ENCODE measurements at places on chromosomes 1 and 21.

DNA sequence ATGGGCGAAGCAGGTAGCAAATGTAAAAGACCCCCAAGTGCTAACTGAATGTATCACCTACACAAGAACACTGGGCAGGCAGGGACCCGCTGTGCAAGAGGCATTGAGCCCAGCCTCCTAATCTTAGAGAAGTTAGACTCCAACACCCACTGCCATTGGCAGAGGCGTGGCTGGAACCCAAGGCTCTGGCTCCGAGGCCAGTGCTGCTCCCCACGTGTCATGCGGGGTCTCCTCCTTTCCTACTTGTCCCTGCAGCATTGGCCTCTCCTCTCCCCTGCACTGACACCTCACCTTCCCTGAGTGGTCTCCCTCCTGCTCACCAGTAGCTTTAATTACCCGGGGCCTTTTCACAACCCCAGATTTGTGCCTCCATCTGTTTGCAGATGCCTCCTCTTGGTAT is 107.0 kb downstream of the GALNT2 start:
- no peak for DNase-seq

GRCh38 chr1:111967886-111968285 is 21.6 kb downstream of the KCND3 start:
- no peak for DNase-seq

- DNase-seq: no peak
Observed at GRCh38 chr1:232589812-232590743, 39.9 kb downstream of the SIPA1L2 start.

DNA sequence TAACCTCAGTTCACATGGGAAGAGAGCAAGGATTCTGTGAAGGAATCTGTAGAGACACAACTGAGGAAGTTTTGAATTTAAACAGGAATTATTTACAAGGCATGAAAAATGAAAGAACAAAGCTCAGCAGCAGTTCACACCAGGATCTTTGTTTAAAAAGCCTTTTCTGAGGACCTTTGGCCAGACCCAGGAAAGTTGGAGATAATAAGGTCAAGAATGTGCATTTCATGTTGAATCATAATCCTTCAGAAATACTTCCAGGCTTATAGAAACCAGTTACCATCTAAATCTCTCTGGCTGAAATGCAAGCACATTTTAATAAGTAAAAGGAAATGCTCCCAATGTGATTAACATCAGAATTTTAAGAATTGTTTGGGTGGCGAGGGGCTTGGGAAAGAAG is 2.7 kb downstream of the CLIC6 start:
- no peak for DNase-seq

DNA sequence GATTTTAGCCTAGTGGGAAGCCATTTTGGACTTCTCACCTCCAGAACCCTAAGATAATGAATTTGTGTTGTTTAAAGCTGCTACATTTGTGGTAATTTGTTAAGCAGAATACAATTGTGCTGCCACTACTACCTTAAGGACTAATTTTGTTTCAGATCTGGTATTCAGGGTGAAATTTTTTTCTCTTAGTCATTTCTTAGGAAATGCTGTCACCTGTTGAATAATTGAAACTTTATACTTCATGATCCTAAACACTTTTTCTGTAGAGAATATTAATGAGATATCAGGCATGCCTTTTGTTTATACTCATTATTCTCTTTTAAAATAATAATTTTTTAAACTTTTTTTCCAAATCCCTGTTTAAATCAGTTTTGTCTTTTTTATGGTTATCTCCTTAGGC is 246.8 kb downstream of the TGFB2 start:
- no peak for DNase-seq

DNA sequence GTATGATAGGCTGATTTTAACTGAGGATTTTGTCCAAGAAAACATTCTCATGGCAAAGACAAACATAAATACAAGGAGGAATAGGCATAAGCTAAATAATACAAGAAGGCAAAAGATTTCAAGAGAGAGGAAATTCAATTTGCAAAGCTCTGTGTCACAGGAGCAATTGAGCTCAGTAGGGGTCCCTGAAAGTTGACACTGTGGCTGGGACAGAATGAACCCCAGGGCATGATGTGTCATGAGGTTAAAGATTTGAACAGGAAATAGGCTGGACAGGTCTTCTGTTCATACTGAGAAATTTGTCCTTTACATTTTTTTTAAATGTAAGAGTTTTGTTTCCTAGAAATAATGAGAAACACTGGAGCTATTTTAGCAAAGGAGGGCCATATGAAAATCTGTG is 555.4 kb upstream of the NEGR1 start:
- DNase-seq: no peak

DNA sequence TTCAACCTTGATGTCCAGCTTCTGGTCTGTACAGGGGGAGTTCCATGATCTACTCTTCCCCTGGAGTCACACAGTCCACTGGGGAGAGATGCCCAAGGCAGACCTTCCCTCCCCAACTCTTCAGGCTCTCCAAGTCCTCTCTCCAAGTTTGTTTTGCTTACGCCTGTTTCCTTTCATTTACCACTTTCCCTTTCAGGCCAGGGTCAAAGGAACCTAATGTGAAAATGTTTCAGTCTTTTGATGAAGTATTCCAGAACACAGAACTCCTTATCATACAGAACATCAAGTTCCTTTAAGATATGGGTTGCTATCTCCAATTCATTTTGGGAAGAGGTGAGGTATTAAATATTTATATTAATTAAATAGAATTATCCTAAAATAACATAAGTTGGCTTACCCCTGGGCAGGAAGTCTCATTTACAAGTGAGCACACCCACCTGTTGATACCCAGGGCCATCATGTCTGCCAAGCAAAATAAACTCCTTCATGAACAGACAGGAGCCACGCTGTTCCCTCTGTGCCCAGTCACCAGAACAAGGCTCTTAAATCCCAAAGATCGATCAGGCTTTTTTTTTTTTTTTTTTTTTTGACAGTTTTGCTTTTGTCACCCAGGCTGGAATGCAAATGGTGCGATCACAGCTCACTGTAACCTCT is 82.2 kb upstream of the LYST start:
- DNase-seq: no peak

DNA sequence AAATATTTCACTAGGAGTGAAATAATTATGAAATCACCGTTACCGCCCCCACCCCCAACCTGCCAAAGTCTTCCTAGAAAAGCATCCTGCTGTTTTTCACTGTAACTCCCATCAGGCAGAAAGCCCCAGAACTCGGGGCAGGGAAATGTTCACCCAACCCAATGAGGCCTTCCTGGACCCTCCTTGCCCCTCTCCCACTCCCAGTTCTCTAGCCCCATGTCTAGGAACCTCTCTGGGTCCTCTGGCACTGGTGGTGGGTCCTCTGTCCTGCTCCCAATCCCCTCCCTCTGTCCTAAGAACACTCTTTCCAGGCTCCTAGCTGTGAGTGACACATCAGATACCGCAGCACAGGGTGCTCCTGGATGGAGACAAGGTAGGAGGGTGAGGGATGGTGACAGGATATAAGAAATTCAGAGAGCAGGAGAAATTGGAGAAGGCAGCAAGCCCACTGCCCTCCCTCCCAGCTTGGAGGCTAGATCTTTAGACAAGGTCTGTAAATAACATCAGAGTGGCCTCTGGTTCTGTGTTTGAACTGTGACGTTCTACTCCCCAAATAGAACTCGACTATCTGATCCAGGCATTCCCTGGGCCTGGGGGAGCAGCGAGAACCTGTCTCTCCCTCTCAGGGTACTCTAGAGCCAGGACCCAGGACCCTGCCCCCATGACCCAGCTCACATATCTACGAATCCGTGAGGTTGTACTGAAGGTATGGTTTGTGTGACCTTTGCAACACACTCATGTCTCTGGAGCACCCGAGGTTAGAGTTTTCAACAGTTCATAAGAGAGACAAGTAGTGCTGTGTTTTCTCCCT is 23.3 kb upstream of the BTG2 start:
- DNase-seq: no peak

DNA sequence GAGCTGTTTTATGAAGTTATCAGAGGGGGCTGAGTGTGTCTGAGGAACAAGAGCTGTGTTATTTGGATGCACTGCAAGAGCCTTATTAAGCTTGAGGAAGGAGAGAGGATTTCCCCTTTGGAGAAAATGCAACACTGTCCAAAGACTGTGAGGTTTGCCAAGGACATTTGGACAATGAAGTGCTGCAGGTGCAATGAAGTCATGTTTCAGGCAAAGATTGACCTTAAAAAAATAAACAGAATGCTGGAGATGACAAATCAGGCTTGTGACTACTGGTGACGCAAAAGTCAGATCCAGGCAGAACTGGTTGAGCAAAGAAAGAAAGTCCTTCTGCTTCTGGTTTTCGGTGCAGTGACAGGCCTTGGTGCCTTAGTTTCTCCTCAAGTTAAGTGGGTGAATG is 125.2 kb upstream of the KIAA0040 start:
- no peak for DNase-seq

- DNase-seq: no peak
Observed at GRCh38 chr1:85599076-85599491, 18.5 kb downstream of the CCN1 start.

GRCh38 chr1:1783320-1783719 is 5.0 kb upstream of the NADK start:
- DNase-seq: no peak

DNA sequence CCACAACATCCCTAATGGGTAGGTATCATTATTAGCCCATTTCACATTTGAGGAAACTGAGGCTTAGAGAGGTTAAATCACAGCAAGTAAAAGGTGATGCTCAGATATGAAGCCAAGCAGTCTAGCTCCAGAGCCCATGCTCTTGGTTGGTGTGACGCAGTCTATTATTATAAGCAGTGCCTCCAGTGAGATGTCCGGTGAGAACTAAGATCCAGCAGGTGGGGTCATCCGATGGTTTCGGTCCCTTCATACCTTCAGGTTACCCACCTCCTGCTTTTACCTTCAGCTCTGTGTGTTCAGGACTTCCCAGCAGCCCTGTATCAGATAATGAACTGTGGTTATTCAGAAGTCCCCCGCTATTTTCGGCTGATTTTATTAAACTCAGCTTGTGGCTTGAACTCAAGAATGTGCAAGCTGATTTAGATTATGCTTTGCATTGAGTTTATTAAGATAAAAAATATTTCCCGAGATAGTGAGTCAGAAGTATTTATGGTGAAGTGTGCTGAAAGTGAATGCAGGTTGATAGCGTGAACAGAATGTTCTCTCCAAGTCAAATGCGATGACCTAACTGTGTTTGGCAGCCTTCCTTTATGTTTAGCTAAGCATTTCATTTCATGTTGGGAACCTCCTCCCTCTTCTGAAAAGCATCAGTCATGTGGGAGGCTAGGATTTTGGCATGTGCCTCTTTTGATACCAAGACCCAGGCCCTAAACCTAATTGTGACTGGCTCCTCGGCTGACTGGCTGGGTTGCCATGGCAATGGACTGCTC is 160.9 kb upstream of the UBE2U start:
- no peak for DNase-seq

DNA sequence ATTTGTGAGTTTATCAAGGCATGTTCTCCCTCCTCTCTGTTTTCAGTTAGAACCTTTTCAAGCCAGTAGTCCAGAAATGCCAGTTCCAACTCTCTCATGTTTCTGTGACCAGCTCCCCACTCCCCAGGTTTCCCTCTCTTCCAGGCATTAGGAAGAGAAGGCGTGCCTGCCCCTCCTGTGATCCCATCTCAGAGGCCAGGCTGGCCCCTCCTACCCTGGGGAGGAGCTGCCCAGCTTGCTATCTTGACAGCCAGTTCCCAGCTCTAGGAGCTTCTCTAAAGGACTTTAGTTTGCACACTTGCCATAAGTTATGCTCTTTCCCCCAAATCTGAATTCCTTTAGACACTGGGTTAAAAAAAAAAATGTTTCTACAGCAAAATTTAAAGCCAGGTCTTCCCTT is 8.9 kb downstream of the HYI start:
- DNase-seq: no peak

DNA sequence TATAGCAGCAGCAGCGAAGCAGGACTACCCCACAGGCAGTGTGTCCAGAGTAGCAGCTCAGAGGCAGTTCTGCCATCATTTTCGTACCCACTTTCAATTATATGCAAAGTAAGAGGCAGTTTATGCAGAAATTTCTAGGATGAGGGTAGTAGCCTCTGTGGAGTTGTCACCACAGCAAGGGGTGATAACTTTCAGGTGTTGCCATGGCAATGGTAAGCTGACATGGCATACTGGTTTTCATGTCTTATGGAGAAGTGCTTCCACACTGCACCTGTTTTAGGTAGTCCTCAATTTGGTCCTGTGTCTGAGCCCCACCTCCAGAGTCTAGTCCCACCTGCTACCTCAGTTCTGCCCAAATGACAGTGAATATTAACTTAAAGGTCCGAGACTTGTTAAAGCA is 133.3 kb upstream of the SYT6 start:
- DNase-seq: no peak

DNA sequence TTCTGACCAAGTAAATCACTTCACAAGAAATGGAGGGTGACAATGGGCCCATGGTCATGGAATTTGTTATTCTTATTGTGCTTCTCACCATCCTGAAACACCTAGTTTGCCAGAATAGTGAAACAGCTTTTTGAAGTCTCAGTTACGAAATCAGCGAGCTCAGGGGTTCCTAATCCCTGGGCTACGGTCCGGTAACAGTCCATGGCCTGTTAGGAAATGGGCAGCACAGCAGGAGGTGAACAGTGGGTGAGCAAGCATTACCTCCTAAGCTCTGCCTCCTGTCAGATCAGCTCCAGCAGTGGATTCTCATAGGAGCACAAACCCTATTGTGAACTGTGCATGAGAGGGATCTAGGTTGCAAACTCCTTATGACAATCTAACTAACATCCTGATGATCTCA is 1356.3 kb downstream of the KCNT2 start:
- DNase-seq: no peak

DNA sequence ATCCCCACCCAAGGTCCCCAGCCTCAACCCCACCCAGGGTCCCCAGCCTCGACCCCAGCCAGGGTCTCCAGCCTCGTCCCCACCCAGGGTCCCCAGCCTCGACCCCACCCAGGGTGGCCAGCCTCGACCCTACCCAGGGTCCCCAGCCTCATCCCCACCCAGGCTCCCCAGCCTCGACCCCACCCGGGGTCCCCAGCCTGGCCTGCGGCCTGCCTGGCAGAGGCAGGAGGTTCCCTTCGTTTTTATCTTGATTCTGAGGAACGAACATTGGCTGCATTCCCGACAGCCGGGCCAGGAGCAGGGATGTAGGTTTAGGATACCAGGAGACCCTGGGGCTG is 3.4 kb upstream of the PDE9A start:
- DNase-seq: no peak

DNA sequence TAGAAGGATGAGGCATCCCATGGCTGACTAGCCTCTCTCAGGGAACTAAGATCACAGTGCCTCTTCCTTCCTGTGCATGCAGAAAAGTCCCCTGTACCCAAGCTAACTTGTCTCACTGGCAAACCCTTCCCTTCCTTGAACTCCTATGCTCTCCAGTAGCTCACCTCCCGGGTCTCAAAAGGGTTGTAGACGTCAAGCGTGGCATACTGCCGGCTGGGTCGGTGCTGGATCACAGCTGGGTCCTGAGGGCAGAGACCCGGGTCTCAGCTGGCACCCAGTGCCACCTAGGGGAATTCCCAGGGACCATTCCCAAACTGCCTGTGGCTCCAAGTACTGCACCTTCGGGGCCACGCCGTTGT is 688 bp downstream of the SCAMP3 start:
- DNase-seq: no peak

GRCh38 chr21:33036430-33037162 is 10.9 kb downstream of the OLIG2 start:
- no peak for DNase-seq

GRCh38 chr1:247557926-247558674 is 9.2 kb downstream of the GCSAML start:
- no peak for DNase-seq

- DNase-seq: no peak
Observed at GRCh38 chr1:207076181-207076955, 12.3 kb upstream of the C4BPB start.

- DNase-seq: no peak
Observed at GRCh38 chr1:9848022-9848421, 24.3 kb upstream of the CLSTN1 start.

- DNase-seq: no peak
Observed at GRCh38 chr1:224816062-224816461, 113.4 kb upstream of the DNAH14 start.

GRCh38 chr1:166627558-166627957 is 211.7 kb upstream of the POGK start:
- no peak for DNase-seq

All from activated T-cell treated with anti-CD3 and anti-CD28 coated beads, Interleukin-2, amount 50 U/mL, for 4 hours (primary cell).